RWPE2 (cell line): ENCODE measurements at places on chromosomes 11 and 22.

GRCh38 chr11:33775832-33776470, 1.6 kb upstream of the FBXO3 start:
- no peak for DNase-seq

- DNase-seq = no peak
Measured at GRCh38 chr11:10351765-10352641, 47.1 kb downstream of the ADM start.

DNA sequence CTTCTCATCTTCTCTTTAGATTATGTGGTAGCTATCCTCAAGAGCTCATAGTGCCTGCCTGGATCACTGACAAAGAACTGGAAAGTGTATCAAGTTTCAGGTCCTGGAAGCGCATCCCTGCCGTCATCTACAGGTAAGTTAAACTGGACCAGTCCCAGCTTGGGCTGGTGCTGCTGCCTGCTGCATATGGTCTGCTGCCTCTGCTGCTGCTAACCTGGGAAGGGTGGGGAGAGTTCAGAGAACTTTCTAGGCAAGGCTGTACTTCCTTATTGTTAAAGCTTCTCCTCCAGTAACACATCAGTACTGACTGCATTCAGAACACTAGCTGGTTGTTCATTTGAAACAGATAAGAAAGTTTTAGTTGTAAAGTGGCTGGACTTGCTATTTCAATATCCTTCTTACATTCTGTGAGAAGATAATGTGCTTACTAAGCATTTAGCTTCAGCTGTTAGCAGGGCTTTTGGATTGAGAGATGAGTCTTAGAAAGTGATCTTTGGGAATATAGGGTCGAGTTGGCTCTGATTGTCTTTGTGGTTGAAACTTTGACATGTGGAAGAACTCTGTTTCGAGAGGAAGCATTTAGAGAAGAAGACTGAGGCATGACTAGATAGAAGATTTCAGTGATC, 77.3 kb upstream of the HORMAD2 start:
- DNase-seq = no peak

DNA sequence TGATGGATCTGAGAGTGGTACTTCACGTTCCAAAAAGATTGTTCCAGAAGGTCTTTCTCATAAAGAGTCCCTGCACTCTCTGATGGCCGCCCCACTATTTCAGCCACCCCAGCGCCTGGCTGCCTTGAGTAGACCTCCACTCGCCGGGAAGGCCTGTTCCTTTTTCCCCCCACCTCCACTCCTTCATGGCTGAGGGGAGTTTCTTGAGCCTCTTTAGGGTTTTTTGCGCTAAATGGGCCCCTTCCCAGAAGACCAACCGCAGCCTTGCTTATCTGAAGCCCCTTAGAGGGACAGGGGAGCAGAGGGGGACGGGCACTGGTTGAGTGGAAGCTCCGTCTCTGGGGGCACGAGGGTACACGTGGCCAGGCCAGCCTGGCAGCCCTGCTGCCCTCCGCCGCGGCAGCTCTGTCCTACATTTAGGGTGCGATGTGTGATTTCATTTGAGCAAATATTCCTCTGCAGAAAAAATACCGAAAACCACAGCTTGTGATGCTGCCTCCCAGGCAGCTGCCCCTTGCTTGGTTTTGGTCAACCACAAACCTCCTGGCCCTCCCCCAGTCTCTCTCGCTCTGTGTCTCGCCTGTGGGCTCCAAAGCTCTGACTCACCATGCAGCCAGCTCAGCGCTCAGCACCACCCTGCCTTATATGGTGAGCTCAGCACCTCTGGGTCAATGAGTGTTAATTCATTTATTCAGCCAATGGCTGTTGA, 88.7 kb downstream of the TP53I11 start:
- DNase-seq = peak; percentile 97

- DNase-seq = no peak
Measured at GRCh38 chr11:69508974-69509373, 27.5 kb downstream of the LINC01488 start.
